Omental fat pad (tissue), 4 donors: ENCODE measurements at places on chromosomes 2 and 18.

- DNase-seq, result no peak
These were observed 13.4 kb downstream of the FMNL2 start for GRCh38 chr2:152348388-152348787.

DNA sequence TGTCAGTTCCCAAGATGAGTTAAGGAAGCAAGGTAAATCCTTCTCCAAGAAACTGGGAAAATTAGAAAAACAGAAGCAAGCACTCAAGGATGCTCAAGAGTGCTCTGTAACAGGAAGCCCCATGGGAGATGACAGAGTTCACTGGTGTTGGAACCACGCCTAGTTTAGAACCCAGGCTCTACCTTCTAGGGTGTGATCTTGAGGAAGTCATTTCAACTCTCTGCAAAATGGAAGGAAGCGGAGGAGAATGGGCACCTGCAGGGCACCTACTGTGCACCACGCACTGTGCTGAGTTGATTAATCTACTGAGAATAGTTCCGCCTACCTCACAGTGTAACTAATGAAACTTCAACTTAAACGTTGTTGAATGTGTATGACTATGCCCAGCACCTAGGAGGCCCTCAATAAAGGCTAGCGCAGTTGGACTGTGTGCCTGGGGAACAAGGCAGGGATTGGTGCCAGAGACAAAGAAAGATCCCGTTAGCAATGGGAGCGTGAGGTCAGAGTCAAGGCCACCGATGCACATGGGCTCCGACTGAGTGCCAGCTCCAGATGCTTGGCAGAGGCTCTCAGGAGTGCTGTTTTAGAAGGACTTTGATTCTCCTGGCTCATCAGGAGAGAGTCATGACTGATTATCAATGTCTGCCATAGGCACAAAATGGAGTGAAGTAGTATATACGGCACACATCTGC, 93.7 kb downstream of the MAPK4 start:
- DNase-seq, result no peak

- no peak for DNase-seq
These were observed 213.0 kb downstream of the SP3 start for GRCh38 chr2:173752152-173752551.

DNA sequence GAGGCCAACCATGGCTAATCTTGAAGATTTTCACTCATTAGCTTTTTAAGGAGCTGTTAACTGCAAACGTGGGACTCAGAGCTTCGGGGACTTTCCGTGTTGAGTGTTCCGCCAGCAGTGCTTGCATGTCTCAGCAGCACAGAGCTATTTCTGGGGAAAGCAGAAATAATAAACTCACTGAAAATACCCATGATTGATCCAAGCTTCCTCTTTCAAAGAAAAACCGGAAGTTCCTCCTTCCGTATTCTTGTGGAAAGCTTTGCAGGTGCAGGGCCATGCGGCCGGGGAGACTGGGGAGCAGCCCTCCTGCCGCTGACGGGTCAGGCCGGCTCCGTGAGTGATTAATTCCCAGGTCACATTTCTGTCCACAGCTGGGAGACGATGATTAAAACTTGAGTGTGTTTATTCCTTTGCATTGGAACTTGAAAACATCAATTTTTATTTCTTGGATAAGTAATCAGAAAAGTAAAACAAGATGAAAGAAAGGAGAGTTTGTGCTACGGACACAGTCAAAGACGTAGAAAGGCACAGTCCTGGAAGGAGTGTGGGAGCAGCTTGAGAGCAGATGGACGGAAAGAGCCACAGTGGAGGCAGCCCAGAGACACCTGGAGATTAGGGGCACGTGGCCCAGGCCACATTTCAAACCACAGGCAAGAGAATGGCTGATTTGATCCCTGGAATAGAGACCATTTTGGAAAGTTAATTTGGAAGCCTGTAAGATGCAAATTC, 54.2 kb upstream of the CTDP1 start:
- DNase-seq, result no peak

GRCh38 chr2:218265626-218266025, 4.3 kb downstream of the AAMP start:
- no peak for DNase-seq

DNA sequence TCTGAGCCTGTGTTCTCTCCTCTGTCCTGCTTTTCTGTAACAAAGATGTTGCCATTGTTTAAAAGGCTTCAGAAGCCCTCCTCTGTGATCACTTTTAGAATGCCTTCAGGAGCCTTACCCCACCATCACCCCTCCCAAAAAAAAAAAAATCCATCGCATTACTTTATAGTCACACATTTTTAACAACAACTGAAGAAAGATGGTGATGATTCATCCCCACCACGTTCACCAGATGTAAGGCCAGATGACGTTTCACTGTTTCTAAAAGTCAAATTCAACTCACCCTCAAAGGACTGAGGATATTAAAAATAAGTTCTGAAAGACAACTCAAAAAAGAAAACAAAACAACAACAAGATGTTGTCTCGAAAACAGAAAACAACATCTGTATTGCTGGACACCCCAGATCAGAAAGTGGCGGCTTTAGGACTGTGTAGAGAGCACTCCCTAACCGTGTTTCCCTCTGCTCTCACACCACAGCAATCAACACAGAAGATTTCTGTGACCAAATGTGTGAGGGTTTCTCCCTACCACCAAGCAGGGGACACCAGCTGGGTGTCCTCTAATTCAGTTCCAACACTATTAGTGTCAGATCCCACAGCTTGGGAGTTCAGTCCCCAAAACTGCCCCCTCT, 61.9 kb upstream of the CREB1 start:
- DNase-seq, result no peak

- DNase-seq, result no peak
These were observed 12.7 kb downstream of the FAM110C start for GRCh38 chr2:33620-34019.

DNA sequence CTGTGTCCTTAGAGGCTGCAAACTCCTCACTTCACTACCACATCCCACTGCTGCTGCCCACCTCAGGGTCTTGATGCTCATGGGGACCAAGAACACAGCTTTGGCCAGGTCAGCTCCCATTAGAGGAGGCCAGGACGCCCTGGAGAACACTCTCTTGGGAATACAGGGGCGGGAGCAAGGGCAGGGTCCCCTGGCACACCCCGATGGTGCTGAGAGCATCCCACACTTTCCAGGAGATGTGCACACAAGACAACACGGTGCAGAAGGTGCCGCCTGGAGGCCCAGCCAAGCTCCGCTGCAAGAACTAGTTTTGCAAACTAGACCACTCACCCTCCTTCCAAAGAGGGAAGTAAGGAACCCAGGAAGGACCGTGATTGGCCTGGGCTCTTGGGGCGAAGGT, 304.4 kb upstream of the SALL3 start:
- DNase-seq, result no peak

GRCh38 chr2:36214691-36215090, 140.9 kb upstream of the CRIM1 start:
- no peak for DNase-seq

GRCh38 chr2:111632661-111633060, 251.3 kb downstream of the ANAPC1 start:
- DNase-seq, result no peak

- DNase-seq, result no peak
These were observed 55.3 kb downstream of the DTNB start for GRCh38 chr2:25617948-25618646.
